ENCODE measurements at places on chromosomes 5 and 9.

DNA sequence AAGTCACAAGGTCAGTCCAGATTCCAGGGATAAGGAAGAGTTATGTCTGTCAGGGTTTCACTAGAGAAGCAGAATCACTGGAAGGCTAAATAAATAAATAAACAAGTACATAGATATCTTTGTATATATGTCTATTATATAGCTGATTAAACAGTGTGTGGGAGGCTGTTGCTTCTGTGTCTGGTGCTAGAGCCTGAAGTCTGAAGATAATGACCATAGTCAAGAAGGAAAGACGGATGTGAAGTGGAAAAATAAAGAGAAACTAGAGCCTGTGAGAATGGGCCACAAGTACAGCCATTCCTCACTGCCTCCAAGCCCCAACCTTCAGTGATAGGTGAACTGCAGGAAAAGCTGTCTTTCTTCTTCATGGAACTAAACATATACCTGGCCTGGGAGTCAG, 4.1 kb upstream of the TMED7 start:
- no peak for DNase-seq

DNA sequence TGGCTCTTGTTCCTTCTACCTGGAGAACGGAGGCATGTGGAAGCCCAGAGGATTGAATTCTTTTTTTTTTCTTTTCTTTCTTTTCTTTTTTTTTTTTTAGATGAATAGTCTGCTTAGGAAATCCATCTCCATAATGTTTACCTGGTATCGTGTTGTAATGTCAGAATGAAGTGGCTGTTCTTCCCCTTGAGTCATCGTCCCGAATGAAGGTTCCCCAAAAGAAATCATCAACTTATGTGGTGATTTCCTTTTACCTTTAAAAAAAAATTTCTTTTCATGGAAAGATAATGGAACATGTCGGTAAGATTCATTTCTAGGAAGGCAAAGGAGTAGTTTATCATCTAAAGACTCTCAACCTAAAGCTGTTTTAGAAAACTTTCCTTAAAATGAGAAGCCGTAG, 59.7 kb downstream of the DOCK8 start:
- DNase-seq = no peak

DNA sequence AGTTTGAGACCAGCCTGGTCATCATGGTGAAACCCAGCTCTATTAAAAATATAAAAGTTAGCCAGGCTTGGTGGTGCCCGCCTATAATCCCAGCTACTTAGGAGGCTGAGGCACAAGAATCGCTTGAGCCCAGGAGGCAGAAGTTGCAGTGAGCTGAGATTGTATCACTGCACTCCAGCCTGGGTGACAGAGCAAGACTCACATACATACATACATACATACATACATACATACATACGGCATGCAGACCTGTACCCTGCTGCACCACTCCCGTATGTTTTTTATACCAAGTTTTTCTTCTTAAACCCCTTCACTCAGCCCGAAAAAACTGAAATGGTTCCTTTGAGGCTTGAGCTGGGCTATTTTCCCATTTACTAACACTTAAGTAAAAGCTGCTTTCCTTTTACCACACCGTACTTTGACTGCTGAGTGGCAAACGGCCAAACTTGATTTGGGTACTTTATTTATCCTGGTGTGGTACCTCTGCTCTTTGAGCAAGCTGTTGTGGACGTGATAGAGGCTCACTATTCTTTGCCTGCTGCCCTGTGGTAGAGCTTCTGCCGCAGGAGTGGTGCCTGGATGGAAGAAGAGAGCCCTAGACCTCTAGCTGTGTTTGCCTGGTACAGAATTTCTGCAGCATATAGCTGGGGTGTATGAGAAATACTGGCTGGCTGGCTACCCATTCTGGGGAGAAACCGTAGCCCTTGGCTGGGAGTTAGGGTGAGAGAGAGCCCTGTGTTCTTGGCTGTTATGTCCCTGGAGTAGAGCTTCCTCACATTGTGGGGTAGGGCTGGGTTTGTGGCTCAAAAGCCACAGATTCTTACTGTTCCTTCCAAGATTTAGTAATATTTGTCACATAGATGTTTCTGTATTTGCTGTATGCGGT, 19.4 kb downstream of the IPO11 start:
- no peak for DNase-seq

GRCh38 chr5:151637676-151638075, 46.5 kb upstream of the FAT2 start:
- DNase-seq = no peak

DNA sequence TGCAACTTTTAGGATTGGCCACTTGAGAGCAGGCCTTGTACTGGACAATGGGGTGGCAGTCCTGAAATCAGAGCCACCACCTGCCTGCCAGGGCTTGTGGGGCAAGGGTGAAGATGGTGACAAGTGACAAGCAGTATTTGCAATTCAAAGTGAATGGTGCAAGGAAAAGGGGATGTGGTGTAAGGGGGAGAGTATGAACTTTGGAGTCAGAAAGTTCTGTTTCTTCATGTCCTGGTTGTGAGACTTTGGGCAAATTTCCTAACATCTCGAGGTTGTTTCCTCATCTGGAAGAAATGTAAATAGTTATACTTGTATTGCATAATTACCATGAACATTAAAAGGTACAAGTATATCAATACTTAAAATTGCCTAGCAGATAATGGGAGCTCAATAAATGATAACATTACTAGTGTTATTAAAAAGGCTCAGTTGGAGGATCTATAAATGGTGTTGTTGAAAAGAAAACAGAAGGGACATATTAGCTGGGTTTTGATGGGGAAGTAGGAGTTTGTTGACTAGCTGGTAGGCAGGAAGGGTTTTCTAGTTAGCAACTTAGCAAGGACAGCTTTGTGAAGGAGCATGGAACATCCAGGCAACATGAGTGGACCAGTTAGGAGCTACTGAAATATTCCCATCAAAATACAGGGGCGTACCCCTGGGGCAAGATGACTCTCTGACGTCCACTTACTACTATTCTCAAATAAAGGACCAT, 21.3 kb upstream of the MEGF9 start:
- no peak for DNase-seq

GRCh38 chr5:68710514-68710913, 383.3 kb upstream of the SLC30A5 start:
- no peak for DNase-seq

DNA sequence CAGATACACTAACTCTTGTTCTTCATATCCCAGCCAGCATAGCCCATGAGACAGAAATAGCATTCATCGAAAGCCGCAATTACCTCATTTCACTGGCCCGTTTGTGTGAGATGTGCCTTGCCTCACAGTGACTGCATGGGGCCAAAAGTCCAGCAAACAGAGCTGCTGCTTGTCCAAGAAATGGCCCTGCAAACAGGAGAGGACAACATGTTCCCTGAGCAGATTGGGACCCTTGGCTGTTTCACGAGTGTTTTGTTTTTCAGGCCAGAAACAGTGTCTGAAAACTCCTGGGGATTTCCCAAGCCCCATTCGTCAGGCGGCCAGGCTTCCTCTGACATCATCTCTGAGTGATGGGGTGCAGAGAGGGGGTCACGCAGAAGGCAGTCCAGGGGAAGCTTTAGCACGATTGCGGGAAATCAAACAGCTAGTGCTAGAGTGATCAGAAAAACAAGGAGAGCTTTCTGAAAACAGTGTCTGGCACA, 503.6 kb upstream of the PAPPA start:
- DNase-seq = no peak

GRCh38 chr5:25094219-25094618, 449.4 kb upstream of the CDH10 start:
- no peak for DNase-seq

GRCh38 chr5:88045931-88046461, 222.6 kb downstream of the TMEM161B start:
- DNase-seq = no peak

DNA sequence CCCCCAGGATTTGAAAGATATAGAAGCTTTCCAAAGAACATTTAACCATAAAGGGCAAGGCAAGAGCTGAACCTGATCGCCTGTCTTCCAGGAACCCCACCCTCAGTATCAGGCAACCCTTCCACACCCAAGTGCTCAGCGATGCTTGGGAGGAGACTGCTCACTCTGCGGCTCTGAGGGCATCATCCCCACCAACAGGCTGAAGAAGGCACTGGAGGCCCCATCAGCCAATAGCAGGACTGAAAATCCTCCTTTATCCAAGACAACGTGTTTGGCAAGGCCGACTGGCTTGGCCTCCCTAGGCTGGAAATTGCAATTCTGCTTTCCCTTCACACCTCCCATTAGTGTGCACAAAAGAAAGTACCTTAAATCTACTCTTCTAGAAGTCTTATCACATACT, 1.4 kb upstream of the PPP2CA start:
- no peak for DNase-seq

DNA sequence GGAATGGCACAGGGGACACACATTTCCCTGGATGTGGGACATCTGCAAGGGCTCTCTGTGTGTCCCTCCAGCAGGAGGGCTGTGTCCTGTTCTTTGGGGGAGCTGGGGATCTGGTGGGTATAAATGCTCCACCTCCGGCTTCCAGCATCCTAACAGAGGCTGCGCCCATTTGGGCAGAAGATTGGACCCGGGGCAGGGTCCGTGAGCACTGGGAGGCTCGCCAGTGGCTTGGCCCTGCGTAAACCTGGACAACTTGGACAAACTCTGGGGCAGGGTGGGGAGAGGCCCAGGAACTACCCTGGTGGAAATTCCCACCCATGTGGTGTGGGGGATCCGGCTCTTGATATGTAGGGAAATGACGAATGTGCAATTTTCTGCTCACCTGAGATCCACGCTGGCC, 80.9 kb downstream of the GADD45G start:
- no peak for DNase-seq

DNA sequence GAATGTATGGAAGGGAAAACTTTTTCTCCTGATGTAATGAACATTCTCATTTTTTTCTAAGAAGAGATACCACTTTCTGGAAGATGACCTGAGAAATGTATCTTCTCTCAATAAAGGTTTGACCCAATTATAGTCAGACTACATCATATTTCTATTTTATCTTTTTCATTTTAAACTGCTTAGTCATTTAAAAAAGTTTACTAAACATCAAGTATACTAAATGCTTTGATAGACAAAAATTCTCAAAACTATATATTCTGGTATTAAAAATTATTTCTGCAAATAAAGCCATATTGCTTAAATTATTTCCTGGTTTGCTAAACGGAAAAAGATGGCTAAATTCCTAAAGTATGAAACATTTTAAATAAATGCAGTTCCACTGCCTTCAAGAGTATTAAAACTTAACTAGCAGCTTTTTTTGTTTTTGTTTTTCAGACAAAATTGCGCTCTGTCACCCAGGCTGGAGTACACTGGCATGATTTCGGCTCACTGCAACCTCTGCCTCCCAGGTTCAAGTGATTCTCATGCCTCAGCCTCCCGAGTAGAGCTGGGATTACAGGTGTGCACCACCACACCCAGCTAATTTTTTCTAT, 37.1 kb downstream of the FBXW11 start:
- DNase-seq = no peak

- no peak for DNase-seq
These were observed 95.3 kb upstream of the RASGRF2 start for GRCh38 chr5:80864706-80865435.

DNA sequence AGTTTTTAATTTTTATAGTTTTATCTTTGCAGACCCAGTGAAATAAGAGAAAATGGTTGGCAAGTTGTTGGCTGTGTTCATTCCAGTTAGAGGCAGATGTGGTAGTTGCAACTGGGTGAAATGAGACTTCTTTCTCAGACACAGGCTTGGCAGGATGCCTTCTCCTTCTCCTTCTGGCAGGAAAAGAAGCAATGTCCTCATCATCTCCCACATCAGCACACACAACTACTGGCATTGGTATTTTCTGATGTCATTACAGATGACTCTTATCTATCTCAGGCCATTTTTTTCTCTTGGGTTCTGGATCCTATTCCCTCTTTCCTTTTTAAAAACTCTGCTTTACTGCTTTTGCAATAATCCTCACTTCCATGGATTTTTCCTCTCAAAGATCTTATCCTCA, 103.3 kb upstream of the EDIL3 start:
- DNase-seq = no peak

- DNase-seq = no peak
These were observed 20.8 kb upstream of the KIF2A start for GRCh38 chr5:62284946-62285891.

GRCh38 chr5:179272326-179273072, 72.8 kb downstream of the ADAMTS2 start:
- no peak for DNase-seq

GRCh38 chr5:151238303-151238741, 14.4 kb upstream of the CCDC69 start:
- no peak for DNase-seq

DNA sequence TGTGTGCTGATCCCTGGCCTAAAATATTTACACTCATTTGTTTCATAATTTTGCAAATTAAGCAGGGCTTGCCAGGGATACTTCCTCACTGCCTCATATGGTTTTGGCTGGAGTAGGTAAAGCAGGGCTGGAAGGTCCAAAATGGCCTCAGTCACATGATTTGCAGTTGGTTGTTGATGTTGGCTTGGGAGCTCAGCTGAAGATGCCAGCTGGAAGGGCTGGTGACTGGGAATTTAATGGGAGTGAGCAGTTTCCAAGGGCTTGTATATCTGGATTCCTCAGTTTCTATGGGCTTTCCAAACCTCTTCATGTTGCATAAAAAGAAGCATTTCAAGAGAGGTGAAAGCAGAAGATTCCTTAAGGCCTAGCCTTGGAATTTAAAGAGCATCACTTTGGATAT, 729.3 kb downstream of the CDH18 start:
- DNase-seq = no peak

GRCh38 chr5:30040488-30041118, 1152.9 kb upstream of the CDH6 start:
- no peak for DNase-seq

DNA sequence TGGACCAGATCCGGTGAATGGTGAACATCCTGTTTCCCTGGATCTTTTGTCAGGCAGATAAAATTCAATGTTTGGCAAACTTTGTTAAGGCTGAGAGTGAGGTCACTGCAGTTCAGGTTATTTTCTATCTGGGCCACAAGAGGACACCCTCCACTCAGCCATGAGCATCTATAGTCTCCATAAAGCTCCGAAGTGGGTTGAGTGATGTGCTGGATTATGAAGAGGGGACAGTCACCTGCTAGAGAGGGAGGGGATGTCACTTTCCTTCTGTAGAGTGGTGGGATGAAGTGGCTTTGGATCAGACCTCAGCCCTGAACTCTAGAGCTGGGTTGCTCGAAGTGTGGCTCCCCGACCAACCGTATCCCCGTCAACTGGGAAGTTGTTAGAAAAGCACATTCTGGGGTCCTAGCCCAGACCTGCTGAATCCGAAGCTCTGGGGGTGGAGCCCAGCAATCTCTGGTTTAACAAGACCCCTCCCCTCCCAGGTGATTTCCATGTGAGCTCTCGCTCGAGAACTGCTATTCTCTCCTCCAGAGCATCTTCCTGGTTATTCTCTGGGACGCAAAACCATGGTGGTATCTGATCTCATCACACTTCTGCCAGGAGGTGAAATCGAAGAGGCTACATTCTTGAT, 31.8 kb upstream of the FGF1 start:
- DNase-seq = no peak

GRCh38 chr5:63981864-63982263, 19.6 kb upstream of the HTR1A start:
- DNase-seq = no peak
